ENCODE measurements at places on chromosomes 2 and 18.
A peak's percentile ranks its signal among the peaks of the same experiment; 100 is the strongest.

DNA sequence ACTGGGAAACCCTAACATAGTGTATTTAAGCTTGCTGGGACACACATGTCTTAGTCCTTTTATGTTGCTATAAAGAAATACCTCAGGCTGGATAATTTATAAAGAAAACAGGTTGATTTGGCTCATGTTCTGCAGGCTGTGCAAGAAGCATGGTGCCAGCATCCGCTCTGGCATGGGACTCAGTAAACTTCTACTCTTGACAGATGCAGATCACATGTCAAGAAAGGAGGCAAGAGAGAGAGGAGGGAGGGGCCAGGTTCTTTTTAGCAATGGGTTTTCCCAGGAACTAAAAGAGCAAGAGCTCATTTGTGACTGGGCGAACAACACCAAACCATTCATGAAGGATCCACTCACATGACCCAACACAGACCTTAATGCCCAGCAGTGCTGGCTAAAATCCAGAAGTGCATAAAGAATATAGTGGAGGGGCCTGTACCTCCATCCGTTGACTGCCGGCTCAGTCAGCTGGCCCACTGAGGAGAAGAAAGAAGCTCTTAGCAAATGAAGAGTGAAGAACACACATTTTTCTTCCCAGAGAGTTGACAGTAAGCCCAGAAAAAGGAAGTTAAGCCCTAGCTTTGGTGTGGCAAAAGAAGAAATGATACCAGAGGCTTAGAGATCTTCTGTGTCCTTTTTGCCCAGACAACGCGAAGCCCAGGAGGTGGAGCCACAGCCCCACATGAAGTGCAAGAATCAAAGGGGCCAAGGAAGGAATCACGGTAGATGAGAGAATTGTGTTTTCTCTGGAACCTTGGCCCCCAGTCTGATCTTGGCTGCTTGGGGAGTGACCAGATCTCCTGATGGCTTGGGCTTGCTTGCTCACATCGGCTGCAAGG lies 183.5 kb upstream of the FAM98A start:
- peak; percentile 2 for DNase-seq

DNA sequence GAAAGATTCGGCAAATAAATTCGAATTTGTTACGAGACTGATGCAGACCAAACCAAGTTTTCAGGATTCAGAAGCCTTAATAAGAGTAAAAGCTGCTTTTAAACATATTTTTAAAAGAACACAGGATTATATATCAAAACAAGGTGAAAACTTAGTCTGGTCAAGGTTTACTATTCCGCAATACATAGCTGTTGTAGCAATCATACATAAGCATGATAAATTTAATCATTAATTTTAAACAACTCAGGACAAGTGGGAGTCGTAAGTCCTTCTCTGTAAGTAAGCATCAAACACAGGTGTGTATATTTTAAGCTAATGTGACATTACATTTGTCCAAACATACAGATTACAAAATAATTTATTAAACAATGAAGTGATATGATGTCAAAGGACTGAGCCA lies 57.7 kb downstream of the PUM2 start:
- DNase-seq, result no peak

DNA sequence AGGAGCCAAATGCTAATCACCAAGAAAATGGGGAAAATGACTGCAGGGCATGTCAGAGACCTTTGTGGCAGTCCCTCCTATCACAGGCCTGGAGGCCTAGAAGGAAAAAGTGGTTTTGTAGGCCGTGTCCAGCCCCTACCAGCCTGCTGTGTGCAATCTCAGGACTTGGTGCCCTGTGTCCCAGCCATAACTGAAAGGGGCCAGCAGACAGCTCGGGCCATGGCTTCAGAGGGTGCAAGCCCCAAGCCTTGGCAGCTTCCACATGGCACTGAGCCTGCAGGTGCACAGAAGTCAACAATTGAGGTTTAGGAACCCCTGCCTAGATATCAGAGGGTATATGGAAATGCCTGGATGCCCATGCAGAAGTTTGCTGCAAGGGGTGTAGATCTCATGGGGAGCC lies 391.2 kb upstream of the FSIP2 start:
- DNase-seq, result no peak

- no peak for DNase-seq
Observed at GRCh38 chr2:15773846-15774245, 166.5 kb upstream of the MYCN start.

- DNase-seq, result no peak
Observed at GRCh38 chr2:65580824-65581223, 148.4 kb upstream of the SPRED2 start.

DNA sequence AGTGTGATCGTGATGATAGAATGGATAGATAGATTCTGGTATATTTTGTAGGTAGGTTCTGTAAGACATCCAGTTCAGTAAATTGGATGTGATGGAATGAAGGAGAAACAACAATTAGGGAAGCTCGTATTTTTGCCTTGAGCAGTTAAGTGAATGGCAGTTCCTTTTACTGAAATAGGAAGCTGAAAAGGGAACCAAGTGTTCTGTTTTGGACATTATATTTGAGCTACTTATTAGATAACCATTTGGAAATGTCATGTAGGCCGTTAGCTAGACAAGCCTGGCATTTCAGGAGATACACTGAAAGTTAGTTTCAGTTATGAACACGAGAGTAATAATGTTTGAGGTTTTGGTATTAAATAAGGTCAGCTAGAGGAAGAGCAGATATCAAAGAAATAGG lies 41.5 kb downstream of the MARCHF7 start:
- DNase-seq, result no peak

- peak; percentile 63 for DNase-seq
Observed at GRCh38 chr2:74843899-74844298, 10.0 kb downstream of the HK2 start.

DNA sequence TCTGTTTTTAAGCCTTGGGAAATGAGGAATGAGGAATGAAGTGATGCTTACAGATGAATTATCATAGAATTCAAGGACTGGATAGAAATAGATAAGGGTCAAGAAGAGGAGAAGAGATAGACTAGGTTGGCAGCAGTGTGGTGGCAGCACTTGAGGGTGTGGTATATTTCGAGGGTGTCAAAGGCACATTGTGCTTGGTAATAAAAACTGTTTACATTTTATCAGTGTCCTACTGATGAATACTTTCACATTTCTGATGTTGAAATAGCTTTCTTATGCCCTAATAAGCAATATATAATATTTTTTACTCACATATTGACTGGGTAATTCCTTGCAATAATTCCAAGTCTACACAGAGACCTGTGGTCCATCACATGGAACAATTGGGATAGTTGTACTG lies 3.4 kb downstream of the TFPI start:
- no peak for DNase-seq

DNA sequence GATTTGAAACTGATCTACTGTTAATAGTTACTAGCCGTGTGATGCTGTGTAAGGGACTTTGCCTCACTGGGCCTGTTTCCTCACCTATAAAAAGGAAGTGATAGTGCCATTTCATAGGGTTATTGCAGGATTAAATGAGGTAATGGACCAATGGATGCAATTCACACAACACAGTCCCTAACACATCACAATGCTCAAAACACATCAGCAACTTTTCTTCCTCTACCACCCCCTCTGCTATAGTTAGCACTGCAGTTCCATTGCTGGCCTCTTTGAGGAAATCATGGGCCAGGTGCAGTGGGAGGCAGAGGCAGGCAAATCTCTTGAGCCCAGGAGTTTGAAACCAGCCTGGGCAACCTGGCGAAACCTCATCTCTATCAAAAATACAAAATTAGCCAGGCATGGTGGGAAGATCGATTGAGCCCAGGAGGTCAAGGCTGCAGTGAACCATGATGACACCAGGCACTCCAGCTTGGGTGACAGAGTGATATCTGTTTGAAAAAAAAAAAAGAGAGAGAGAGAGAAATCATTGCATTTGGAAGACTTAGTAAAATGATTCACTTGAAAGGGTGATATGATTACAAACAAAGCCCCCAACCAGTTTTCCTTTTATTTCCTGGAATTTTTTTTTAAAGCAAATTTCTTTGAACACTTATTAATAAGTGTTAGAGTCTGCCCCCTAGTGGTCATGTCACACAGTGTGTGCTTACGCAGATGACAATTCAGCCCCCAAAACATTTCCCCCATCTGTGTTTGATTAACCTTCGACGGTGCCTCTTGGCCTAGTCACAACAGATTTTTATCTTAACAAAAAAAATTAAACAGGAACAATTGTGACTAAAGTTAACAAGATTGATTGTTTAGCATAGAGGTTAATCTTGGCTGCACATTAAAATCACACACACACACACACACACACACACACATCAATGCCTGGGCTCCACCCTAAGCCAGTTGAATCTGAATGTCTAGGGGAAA lies 88.6 kb upstream of the BCL11A start:
- DNase-seq, result no peak

DNA sequence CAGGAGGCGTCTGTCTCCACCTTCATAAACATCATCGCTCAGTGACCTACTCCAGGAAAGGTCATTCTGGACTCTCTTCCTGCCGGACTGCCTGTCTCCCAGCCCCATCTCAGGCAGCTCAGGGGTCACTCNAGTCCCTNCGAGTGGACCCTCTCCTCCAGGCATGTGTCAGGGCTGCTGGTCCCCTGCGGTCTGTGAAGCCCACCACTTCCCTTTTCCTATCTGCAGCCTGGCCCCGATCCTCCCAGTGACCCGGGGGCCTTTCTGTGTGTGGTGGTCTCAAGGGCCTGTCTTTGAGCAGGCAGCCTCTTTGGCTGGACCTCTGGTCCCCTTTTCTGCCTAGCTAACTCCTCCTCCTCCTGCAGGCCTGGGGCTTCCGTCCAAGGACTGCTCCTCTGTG lies 5.9 kb upstream of the PARD6G start:
- DNase-seq, result no peak

DNA sequence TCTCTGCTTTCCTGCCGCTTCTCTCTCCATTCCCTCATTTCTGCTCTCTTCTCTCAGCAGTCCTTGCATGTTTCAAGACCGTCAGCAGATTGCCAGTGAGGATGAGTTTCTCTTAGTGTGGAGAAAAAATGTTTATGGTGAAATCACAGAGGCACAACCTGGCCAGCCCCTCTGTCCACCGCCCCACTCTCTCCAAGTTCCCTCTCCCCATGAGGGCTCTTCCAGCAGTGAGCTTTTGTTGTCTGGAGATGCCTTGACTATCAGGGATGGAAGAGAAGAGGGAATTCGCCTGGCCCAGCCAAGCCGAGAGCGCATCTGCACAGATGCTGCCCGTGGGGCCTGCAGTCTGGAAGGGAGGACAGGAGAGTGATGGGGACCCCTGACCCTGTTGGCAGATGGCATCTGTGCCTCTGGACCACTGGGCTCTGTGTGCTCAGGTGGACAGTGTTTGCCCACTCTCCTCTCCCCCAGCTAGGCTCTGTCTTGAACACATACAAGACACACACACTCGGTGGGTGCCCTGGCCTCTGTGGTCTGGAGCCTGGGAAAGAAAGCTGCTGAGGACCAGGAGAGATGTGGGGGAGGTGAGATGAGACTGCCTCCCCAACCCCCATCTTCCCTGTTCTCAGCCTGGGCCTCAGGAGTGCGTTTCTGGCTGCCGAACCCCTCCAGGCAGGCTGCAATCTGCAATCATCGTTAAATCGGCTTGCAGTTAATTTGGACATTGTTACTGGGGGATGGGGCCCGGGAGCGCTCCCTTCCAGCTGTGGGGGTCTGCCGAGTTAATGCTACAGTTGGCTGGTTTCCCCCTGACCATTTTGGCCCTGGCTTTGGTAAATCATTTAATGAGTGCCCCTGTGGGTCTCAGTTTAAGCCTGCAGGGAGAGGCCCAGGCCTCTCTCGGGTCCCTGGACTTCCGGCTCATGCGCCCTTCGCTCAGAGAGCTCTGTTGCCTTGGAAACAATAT lies 4.5 kb downstream of the ITM2C start:
- no peak for DNase-seq

GRCh38 chr2:209638346-209638745 lies 133.3 kb upstream of the UNC80 start:
- no peak for DNase-seq

DNA sequence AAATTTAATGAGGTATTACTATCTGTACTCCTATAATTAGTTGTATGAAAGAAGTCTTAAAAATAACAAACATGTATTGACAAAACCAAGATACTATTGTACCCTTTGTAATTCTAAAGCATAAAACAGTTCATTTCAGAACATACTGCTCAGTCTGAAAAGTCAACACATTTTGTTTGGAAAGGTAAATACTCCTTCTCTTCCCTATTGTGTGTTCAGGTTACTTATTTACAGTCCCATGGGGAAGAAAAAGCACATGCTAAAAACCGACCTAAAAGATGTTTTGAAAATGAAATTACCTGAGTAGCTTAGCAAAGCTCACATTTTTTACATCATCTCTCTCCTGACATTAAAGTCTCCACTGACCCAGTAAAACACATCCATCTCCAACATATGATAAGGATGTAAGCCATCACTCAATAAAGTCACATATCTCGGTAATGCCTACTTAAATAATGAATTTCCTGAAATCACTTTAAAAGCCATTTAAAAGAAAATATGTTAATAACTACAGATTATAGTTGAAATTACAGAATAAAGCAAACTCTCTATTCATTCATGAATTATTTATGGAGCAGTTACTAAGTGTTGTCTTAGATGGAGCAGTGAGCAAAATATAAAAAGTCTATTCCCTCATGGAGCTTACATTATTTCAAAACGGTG lies 75.6 kb upstream of the FZD5 start:
- no peak for DNase-seq

DNA sequence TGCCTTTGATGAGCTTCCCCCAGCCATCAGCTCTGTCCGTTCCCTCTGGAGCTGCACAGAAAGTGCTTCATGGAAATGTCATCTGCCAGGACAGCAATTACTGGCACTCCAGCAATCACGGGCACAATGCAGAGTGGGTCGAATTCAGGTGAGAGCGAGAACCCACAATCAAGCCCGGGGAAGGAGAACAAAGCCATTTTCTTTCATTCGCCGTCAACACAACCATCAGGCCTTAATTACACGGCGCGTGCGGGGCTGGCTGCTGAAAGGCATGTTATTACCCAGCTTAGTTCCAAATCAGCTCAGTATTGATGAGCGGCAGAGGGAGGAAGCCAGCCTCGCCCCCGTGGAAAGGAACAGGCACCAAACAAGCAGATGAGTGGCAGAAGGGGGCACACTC lies 143.9 kb downstream of the MYT1L start:
- no peak for DNase-seq

DNA sequence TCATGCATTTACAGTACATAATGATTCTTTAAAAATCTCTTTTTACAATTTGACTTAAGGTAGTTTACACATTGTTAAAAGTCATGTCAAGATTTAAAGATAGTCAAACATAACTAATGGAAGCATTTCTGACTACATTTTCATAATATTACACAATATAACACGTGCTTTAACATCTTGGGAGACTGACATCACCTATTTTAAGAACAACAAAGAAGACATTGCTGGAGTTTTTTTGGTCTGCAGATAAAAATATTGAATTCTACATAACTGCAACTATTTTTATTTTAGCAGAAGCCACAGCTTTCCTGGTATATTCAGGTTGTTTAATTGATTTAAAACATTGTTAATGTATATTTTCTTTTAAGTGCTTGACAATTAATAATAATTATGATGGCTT lies 65.7 kb downstream of the UBR3 start:
- DNase-seq, result no peak

GRCh38 chr18:8854550-8854949 lies 149.2 kb downstream of the MTCL1 start:
- DNase-seq, result no peak

DNA sequence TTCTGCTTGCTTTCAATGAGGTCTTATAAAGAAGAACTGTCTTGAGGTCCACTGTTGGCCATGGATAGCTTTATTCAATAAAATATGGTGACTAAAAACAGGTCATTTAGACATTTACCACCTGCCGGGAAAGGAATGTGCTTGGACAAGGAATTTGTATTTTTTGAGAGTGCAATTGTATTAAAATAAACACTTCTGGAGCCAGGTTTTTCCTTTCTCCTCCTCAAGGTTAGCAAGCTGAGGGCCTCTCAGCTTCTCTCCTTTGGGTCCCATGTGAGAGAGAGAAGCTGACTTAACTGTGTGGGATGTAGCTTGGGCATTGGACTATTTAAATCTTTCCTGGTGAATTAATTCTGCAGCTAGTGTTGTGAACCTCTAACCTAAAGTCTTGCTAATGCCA lies 321.0 kb downstream of the MEIS1 start:
- no peak for DNase-seq

Measured in mucosa of descending colon (tissue), 3 donors.